ENCODE measurements at places on chromosomes 7 and 10. TPM values are rescaled to one million over a fixed set of nuclear protein-coding genes. Genes with fewer than 3 reads are reported as not detected.

The CPA2 gene
- not detected for total RNA-seq

The SPDYE6 gene
- not detected for total RNA-seq

- no peak for ATAC-seq
These were observed 49.5 kb downstream of the VWA2 start for GRCh38 chr10:114288424-114289095.

GRCh38 chr7:50824882-50825281 lies 42.2 kb upstream of the GRB10 start:
- no peak for ATAC-seq

- ATAC-seq: peak; percentile 16
These were observed 1.7 kb downstream of the IGF2BP3 start for GRCh38 chr7:23468526-23469149.

DNA sequence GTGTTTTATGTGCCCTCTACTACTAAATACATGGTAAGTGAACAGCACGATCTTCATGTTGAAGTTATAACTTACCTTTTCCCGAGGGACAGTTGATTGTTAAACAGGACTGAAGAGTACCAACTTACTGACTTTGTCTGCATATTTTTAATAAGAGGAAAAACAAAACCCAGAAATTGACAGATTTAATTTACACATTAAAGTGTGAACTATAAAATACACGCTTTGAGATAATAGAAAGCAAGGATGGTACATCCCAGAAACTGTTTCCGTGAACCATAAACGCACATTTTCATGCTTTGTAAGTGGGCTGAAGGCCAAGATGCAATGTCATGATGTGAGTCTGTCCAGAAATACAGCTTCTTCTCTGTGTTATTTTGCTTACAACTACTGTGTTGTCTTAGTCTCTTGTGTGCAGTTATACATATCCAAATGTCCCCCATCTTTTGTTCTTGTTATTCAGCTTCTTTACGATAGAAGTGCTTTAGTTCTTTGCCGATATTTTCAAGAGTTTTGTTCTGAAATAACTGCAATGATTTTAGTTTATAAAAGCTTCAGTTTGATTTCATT lies 190.1 kb downstream of the MLLT10 start:
- ATAC-seq: no peak

- ATAC-seq: no peak
These were observed 420.8 kb upstream of the AUTS2 start for GRCh38 chr7:69177461-69177861.

DNA sequence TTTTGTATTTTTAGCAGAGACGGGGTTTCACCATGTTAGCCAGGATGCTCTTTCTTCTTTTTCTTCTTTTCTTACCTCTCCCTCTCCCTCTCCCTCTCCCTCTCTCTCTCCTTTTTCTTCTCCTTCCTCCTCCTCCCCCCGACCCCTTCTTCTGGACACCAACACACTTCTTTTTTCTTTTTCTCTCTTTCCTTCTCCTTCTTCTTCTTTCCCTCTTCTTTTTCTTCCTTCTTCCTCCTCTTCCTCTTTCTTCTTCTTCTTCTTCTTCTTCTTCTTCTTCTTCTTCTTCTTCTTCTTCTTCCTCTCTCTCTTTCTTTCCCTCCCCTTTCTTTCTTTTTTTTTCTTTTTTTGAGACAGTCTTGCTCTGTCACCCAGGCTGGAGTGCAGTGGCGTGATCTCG lies 14.0 kb downstream of the MMD2 start:
- ATAC-seq: no peak

DNA sequence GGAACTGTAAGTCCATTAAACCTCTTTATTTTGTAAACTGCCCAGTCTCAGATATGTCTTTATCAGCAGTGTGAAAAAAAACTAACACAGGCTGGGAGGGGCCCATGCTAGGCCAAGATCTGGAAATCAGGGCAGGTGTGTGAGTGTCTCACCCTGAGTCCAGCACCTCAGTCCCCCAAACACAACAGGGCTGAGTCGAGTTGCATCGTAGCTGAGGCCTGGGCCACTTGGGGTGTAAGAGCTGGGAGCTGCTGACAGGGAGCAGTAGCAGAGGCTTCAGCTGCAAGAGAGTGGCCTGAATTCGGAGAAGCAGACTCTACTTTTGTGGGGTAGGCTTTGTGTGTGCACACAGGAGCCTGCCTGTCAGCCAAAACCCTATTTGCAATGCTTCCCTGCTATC lies 553.1 kb downstream of the PTPRN2 start:
- no peak for ATAC-seq
